ENCODE measurements at places on chromosomes 2 and 18.

- no peak for DNase-seq
These were observed 79.1 kb downstream of the MCFD2 start for GRCh38 chr2:46836295-46837111.

GRCh38 chr2:222423632-222424275 is 589 bp upstream of the SGPP2 start:
- no peak for DNase-seq

DNA sequence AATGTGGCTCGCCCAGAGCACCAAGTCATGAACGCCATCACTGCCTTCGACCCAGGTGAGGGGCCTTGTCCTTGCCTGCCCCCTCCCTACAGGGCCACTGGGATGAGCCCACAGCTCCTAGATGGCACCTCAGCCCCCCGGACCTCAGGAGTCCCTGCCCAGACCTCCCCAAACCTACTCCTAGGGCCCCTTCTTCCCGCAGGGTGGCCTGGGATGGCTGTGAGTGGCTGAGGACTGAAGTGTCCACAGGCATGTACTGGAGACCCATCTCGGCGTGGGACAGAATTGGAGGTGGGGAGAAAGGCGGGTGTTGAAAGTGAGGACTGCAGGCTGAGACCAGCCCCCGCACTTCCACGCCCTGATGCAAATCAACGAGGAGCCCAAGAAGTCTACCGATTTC is 2.8 kb upstream of the TUBB6 start:
- DNase-seq: no peak

DNA sequence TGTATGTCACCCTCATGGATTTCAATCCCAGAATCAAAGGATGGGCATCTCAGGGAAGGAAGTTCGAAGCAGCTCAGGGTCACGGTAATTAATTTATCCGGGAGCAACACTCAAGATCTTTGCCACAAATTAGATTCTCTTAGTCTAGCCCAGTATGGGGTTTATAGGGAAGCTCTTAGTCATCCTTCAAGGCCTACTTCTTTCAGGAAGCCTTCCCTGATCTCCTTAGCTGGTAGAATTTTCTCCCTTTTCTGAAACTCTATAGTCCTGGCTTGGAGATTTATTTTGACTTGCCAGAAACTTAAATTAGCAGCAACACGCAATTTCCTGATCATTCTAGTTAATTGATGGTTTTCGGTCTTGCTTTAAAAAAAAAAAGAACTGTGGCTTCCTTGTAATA is 20.5 kb upstream of the GREB1 start:
- no peak for DNase-seq

- DNase-seq: no peak
These were observed 265.1 kb upstream of the SIX2 start for GRCh38 chr2:45274250-45274926.

GRCh38 chr2:215681799-215682596 is 246.1 kb upstream of the FN1 start:
- DNase-seq: no peak

DNA sequence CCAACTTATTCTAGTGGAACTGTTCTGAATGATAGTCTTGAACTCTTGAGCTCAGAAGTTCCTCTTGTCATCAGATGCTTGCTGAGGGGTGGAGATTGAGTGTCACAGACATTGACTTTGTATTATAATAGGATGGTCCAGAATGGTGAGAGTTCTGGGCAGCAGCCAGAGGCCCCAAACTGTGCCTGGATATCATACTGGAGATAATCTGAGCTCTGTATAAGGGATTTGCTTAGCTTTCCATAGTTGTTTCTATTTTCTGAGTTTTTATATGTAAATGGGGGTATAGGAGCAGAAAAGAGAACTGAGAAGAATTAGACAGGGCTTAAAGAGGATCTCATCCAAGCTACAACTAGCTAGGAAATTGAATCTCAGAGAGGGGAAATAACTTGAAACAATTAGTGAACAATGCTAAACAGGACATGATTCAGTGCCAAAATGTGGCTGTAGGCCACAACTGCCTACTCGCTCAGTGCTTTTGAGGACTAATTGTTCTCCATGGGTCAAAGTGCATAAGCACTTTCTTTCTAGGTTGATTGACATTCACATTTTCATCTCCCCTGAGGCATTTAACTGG is 10.1 kb upstream of the LCLAT1 start:
- DNase-seq: no peak

- no peak for DNase-seq
These were observed 217.0 kb downstream of the FIGN start for GRCh38 chr2:163518762-163519161.

- DNase-seq: no peak
These were observed 117.9 kb downstream of the CSRNP3 start for GRCh38 chr2:165587335-165587938.

GRCh38 chr2:203534621-203535077 is 452 bp downstream of the RAPH1 start:
- peak; percentile 12 for DNase-seq

GRCh38 chr2:158693476-158693875 is 101.6 kb upstream of the DAPL1 start:
- no peak for DNase-seq

DNA sequence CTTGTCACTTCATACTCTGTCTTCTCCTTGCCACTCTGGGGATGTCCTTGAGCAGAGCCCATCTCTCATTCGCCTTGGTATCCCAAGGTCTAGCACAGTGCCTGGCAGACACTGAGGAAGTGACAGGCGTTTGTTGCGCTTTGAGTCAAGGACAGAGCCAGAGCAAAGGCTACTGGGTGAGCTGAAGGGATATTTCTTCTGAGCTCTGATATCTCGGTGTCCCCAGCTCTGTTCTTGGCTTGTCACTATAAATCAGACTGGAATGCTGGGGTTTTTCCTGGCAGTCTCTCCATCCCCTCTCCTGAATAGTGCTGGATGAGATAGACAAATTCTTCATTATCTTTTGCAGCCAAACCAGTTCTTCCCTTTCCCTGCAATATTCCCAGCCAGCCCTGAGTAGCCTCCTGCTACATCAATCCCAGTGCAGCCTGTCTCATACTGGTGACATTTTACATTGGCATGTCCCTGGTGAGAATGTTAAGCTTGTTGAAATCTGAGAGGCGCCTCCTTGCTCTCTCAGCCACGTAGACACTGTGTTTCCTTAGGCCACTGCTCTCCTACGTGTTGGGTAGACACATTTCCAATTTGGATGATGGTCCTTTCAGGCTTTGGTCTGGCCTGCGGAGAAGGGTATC is 61.7 kb downstream of the CTIF start:
- DNase-seq: no peak

DNA sequence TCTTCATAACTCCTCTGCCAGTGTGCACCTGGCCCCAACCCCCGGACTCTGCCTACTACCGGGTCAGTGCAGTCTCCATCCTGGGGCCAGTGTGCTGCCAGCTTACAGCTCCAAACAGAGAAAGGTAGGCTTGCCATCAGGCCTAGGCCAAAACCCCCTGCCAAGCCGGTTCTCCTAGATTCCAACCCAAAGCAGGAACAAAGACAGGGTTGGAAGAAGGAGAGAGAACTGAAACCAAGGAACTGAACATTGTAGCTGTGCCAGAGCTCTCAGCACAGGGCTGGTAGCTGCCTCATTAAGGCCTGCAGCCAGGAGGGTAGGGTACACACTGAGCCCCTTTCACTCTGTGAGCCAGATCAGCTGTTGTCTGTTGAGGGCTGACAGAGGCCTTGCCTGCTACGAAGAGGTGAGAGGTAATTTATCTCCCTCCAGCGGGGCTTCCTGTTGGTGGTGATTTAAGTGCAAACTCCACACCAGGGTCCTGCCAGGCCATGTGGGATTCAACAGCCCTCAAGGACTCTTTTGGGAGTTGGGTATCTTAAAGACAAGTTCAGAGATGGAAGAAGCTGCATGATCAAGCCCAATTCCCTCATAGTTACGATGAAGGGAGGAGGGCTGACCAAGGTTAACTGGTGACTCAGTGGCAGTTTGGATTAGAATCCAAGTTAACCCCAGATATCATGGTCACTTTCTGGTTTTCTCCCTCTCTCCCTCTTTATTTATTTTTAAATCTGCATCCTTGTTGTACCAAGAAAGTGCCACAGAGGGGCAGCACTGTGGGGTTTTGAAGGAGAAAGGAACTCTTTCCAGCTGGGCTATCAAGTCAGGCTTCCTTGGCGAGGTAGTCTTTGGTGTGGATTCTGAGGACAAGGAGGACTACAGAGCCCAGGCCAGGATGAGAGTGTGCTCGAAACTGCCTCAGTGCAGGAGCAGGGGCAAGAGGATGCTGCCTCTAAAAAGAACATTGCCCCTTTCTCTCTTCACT is 48.1 kb downstream of the CYRIA start:
- no peak for DNase-seq

GRCh38 chr2:140509765-140510164 is 1621.1 kb downstream of the LRP1B start:
- no peak for DNase-seq

GRCh38 chr2:170771421-170771937 is 1.3 kb downstream of the ERICH2 start:
- DNase-seq: no peak

DNA sequence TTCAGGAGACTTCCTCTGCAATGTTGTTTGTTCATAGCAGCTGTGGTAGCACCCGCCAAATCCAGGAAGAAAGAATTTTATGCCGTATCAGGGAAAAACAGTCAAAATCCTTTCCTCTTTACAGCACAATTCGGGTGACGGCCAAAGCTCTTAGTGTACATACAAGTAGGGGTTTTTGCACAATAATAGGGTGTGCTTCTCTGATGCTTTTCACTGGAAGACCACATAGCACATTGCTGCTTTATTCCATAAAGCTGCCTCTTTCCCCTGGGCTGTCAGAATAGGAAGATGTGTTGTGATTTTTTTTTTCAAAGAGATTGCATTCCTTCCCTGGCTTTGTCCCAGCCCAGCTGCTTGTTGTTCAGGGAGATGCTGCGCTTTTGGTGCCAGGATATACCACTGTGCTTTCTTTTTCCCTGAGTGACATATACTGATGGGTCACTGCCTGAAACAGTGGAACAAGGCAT is 27.2 kb upstream of the LANCL1 start:
- DNase-seq: no peak

GRCh38 chr18:60623331-60623730 is 250.8 kb upstream of the MC4R start:
- DNase-seq: no peak

GRCh38 chr18:46054956-46055837 is 16.9 kb downstream of the PSTPIP2 start:
- DNase-seq: no peak

DNA sequence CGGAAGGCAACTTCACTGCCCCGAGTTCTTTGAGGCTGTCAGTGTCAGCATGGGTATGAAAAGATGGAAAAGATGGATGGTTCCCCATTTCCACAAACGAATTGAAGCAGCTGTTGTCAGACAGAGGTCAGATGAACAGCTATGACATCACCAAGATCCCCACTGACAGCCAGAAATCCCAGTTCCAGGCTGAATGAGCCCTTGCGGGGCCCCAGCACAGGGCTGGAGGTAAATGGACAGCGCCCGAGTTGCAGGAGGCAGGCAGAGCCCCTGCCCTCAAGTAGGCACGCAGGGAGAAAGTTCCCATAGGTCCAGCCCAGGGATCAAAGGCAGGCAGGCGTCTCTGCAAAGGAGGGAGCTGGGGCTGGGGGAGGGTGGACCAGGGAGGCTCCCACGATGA is 169.5 kb upstream of the AGAP1 start:
- DNase-seq: no peak

DNA sequence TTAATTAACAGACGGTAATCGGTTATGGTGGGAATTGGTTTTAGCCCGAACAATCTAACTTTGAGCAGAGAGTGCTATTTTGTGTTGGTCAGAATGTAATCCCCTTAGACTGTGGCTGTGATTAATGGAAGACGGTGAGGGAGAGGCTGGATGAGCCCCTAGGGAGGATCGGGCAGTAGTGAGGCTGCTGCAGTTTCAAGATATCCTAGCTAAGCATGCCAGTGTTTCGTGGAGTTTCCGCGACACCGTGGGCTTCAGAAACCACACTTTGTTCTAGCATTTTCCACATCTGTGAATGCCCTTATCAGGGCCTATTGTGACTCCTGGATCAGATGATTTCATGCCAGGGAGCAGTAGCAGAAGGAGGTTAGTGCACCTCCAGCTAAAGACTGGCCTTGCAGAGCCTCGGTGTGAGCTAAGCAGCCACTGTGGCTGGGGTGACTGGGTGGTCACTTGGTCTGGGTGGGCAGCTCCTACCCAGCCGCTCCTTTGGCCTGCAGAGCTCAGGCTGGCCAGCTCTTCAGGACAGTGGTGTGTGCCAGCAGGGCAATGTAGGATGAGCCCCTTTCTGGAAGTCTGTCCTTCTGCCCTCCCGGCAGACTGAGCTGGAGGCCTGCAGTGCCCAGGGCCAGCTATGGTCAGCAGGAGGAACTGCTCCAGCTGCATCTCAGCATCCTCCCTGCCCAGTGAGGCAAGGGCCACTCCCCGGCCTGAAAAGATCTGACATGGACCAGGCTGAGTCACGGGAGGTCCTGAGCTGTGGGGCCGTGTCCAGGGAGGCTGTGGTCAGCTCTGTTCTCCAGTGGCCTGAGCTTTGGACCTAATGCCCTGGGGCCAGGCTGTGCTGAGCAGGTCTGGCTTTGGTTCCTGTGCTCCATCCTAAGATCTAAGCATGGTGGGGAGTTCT is 142.6 kb upstream of the GPC1 start:
- DNase-seq: no peak

GRCh38 chr2:12047761-12048160 is 301.3 kb downstream of the LPIN1 start:
- DNase-seq: no peak

GRCh38 chr2:170122883-170123547 is 54.9 kb upstream of the MYO3B start:
- no peak for DNase-seq

DNA sequence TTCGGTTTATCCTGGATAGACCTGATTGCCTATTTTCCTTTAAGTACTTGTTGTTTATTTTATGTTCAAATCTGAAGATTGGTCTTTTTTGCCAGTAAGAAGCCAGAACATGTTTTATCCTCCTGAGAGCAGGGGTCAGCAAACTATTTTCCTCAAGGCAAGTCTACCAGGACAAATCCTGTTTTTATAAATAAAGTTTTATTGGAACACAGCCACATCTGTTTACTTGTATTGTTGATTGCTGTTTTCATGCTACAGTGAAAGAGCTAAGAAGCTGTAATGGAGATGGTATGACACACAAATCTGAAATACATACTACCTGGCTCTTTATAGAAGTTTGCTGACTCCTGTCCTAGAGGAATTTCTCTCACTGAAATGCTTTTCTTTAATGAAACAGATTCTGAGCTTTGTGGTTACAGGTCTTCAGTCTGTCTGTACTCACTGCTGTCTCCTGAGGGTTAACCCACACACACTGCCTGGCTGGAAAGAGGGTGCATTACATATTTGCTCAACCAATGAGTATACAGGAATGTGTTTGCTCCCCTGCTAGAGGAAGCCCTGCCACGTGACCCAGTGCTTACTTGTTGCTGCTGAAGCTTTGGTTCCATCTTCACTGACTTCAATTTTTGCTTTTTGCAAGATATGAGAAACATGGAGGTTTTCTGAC is 22.6 kb downstream of the MRPL44 start:
- no peak for DNase-seq

- DNase-seq: no peak
These were observed 6.0 kb downstream of the LHCGR start for GRCh38 chr2:48749291-48750127.

DNA sequence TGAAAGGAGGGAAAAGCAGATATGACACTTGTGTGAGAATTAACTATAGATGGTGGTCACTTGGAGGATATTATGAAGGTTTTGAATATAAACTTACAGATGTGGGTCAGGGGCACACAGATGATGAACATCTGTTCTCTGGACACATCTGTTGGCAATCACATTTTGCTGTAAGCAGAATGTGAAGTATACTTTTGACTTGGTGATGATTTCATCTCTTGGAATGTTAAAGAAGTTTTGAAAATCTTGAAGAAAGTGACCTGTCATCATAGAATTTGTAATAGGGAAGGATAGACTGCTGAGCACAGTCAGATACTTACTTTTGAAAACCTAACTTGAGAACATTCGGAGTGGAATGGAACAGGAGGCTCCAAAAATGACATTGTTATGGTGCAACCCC is 40.2 kb downstream of the PIKFYVE start:
- no peak for DNase-seq
